ENCODE measurements at places on chromosomes 12 and 14.

DNA sequence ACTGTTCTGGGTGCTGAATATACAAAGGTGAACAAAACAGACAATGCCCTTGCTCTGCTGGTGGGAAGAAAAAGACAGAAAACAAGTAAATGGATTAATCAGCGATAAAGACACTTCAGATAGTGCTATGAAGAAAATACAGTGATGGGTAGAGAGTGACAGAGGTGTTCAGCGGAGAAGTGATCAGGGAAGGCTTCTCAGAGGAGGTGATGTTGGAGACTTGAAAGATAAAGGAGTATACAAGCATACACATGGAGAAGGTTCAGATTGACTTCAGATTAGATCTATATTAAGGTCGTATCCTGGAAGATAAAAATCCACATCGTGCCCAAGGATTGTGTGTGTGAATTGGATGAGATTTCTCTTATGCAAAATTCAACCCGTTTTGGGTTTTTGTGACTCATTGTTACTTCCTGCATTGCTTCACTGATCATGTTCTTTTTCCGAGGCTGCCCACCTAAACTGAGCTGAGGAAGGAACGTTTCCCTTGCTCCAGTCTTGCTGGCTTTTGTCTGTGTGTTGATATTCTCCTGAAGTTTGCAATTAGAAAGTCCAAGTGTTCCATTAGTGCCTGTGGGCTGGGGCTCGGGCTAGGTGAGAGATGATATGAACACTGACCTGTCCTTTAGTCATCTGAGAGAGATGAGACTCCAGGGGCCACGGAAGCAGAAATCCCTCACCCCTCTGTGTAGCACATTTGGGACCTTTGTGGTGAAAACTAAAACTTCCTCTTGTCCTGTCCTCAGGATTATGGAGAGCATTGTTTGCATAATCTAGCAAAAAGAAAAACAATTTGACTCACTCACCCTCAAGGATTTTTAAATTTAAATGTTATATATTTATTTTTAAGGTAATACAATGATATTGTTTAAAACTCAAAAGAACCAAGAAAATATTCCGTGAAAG lies 27.6 kb downstream of the PLXNC1 start:
- no peak for DNase-seq

GRCh38 chr12:131461096-131461495 lies 249.8 kb upstream of the SFSWAP start:
- DNase-seq, result no peak

DNA sequence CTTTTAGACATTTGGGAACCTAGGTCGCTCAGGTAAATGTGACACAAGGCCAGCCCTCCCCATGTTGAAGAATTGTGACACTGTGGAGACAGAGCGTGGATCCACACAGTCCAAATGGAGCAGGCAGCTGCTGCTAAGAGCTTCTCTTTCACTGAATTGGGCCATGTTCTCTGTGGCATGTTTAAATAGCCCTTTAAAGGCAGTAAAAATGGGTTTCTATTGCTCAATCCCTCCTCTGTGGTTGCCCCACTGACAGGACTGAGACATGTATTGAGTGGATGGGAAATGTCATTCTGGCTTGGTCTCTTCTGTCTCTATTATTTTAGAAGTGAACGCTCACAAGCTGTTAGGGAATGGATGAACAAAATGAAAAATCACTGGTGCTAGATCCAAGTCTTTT lies 84.0 kb upstream of the PRICKLE1 start:
- DNase-seq, result no peak

GRCh38 chr12:78721906-78722305 lies 142.7 kb upstream of the SYT1 start:
- DNase-seq, result no peak

- no peak for DNase-seq
Observed at GRCh38 chr12:31248337-31248736, 77.6 kb downstream of the SINHCAF start.

- DNase-seq, result no peak
Observed at GRCh38 chr12:88113871-88114270, 28.0 kb downstream of the CEP290 start.

GRCh38 chr14:76937181-76938091 lies 91.1 kb downstream of the IRF2BPL start:
- DNase-seq, result no peak

- DNase-seq, result no peak
Observed at GRCh38 chr12:47280543-47281300, 201.0 kb upstream of the AMIGO2 start.

DNA sequence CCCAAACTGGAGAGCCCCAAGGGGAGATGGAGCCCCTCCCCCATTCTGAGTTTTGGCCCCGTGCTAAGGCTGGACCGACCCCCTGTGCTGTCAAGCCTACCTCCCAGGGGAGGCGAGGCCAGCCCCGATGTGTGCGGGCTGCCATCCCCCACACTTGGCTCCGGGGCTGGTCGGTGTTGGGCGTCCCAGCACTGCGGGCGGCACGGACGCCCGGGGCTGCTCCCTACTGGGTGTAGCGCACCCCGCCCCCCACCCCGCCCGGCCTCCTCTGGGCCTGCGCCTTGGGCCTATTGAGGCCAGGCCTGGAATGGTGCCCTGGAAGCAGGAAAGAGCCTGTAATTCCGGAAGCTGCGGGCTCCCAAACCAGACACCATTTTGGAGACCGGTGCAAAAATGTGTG lies 2.6 kb downstream of the DCAF4 start:
- no peak for DNase-seq

- no peak for DNase-seq
Observed at GRCh38 chr14:24966579-24966964, 83.4 kb downstream of the STXBP6 start.

GRCh38 chr12:93497456-93497855 lies 30.1 kb downstream of the MRPL42 start:
- DNase-seq, result no peak

DNA sequence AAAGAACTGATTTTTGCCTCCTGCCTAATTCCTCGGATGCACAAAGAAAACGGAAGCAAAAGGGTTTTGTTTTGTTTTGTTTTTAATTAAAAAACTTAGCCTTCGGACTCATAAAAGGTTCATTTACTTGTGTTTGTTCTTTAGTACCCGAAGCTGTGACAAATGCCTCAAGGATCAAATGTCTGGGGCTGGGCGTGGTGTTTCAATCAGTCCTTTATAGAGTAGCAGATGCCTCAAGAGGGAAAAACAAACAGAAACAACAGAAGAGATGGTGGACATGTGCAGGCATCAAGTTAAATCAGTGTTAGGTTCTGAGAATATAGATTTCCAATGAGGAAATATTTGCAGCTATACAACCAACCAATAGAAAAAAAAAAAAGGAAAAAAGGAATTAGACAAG lies 1.6 kb upstream of the WIF1 start:
- DNase-seq, result no peak

- no peak for DNase-seq
Observed at GRCh38 chr12:116278279-116278626, 760 bp upstream of the MED13L start.

- DNase-seq, result no peak
Observed at GRCh38 chr14:102665621-102666020, 73.2 kb downstream of the RCOR1 start.

GRCh38 chr12:124523071-124523470 lies 44.3 kb downstream of the NCOR2 start:
- no peak for DNase-seq

- DNase-seq, result no peak
Observed at GRCh38 chr12:29561664-29562071, 64.2 kb upstream of the OVCH1 start.

- no peak for DNase-seq
Observed at GRCh38 chr14:80475074-80475473, 263.8 kb upstream of the DIO2 start.

DNA sequence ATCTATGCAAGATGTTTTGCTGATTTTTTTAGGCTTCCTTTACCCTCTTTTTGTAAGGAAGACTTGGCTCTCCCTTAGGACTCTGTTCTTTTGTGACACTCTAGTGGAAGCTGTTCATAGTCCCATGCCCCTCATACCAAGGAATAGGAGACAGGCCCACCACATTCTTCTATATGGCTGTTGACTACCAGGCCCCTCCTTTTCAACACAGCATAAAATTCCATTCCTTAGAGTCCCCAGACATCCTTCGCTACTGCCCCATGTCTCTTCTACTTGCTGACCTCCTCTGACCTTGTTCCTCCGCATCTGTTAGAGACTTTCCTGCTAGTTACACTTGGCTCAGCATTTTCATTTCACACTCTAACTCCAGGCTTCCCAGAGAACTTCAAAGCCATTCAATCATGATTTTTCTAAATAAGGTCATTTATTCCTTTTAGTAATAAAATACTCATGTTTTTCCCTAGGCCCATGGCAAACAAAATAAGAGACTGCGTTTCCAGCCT lies 9.7 kb downstream of the PIK3C2G start:
- DNase-seq, result no peak

GRCh38 chr12:26627335-26627734 lies 205.7 kb downstream of the ITPR2 start:
- no peak for DNase-seq

GRCh38 chr12:3154006-3154405 lies 76.8 kb downstream of the TSPAN9 start:
- no peak for DNase-seq

DNA sequence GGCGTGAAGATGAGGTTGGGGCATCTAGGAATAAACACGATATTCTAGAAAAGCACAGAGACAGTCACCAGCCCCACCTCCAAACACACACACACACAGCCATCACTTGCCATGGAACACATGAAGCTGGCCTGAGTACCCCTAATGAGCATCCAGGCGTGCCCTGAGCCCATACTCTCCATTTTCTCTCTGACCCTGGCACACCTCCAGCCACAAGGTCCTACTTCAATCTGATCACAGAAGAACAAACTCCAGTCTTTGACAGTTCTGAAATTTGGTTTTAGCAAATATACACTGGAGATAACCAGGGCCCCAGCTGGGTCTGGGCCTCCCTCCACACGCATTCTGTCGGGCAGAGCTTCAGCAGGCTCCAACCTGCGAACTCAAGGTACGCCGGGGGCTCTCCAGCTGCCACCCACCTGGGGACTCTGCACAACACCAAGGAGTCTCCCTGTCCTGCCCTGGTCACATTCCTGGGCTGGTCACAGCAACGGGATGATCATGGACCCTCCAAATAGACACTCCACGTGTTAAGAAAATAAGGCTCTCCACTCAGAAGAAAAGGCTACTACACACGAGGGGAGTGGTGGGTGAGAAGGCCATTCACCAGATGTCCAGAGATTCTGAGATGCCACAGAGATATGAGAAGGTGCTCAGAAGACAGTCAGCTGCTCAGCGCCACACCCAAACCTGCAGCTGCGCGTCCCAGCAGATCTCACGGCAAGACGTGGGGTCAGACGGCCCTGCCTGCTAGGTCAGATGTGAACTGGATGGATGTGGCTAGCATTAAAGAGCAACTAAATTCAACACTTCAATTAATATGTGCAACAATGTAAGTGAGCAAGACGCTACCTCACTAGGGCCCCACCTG lies 57.0 kb upstream of the PNMA1 start:
- no peak for DNase-seq

DNA sequence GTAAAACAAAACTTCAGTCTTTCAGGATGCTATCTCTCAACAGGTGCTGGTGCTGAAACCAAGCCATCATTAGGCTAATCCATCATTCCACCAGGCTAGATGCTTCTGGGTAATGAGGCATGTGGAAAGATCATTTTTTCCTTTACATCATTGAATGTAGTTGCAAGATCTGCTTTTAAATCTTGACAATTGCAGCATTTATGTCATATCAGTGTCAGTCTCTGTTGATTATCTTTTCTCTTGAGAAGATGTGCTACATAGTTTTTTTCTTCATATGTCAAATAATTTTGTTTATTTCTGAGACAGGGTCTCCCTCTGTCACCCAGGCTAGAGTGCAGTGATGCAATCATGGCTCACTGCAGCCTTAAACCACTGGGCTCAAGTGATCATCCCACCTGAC lies 16.2 kb upstream of the EXD2 start:
- DNase-seq, result no peak

DNA sequence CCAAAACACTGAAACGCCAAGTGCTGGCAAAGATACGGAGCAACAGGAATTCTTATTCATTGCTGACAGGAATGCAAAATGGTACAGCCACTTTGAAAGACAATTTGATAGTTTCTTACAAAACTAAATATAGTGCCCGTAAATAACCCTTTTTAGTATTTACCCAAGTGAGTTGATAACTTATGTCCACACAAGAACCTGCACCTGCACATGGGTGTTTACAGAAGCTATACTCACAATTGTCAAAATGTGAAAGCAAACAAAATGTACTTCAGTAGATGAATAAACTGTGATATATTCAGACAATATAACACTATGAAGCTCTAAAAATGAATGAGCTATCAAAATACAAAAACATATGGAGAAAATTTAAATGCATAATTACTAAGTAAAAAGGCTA lies 86.6 kb downstream of the ATXN7L3B start:
- no peak for DNase-seq

DNA sequence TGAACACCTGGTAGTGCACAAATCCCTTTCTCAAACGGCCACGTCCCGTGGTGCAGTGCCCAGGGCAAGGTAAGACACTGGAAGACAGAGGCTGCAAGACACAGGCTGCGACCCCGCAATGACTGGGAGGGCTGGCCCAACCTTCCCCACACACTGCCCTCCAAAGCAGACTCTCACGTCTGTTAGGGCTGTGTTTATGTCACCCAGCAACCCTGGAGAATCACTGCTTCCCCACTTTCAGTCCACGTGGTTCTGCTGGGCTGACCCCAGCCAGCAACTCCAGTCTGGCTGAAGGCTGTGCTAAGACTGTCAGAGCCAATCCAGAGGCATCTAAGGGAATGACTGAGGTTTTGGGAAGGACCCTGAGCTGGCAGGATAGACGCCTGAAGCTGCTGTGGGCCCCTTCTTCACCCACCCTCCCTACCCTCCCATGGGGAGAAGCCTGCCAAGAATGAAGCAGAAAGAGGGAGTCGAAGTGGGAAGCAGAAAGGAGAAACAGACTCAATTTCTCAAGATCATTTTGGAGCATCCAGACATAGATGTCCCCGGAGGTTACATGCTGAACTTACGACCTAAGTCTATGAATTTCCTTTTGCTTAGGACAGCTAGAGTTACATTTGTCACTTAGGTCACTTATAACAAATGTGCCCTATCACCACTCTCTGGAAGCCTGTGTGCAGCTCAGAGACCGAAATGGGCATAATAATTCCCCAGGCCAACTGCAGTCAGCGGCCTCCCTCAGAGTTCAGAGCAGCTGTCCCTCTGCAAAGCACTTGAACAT lies 11.7 kb downstream of the KDM2B start:
- no peak for DNase-seq

GRCh38 chr12:43789941-43790340 lies 16.2 kb downstream of the TWF1 start:
- no peak for DNase-seq

GRCh38 chr12:10196210-10196609 lies 16.5 kb upstream of the GABARAPL1 start:
- no peak for DNase-seq

GRCh38 chr12:10847744-10848143 lies 1.5 kb downstream of the PRR4 start:
- DNase-seq, result no peak

All from stimulated activated CD4-positive, alpha-beta T cell treated with anti-CD3 and anti-CD28 coated beads, Interleukin-1b, Interleukin-23, amount 100 ng/mL, for 1 hour (primary cell).